Left ventricle myocardium superior (tissue), 1 donor: ENCODE measurements at places on chromosomes 13 and 19.

GRCh38 chr19:55433292-55433691 is 9.8 kb downstream of the SHISA7 start:
- no peak for DNase-seq

DNA sequence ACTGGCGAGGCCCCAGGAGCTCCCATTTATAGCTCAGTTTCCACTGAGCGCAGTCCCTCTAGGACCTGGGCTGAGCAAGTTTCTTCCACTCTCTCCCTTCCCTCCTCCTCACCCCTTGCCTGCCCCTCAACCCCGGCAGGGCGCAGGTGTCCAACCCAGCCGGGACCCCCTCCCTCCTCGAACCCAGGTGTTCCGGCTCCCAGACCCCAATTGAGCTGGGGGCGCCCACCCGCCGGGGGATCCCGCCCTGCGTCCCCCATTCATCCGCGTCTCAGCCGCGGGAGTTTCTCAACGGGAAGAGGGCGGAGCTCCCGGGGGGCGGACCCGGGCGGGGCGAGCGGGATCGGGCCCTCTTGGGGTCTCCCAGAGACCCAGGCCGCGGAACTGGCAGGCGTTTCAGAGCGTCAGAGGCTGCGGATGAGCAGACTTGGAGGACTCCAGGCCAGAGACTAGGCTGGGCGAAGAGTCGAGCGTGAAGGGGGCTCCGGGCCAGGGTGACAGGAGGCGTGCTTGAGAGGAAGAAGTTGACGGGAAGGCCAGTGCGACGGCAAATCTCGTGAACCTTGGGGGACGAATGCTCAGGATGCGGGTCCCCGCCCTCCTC is at the start of gene KIRREL2:
KIRREL2 (plus strand) TSS at position 366 of the 604 bp plus-strand sequence; CDS start at position 575, 209 bp downstream.
- no peak for DNase-seq

GRCh38 chr13:46131705-46132104 is 26.9 kb upstream of the CPB2 start:
- no peak for DNase-seq

- DNase-seq: no peak
Measured at GRCh38 chr13:30352121-30352520, 44.8 kb upstream of the KATNAL1 start.

GRCh38 chr13:51937320-51938290 is 73.6 kb downstream of the ATP7B start:
- DNase-seq: no peak

- no peak for DNase-seq
Measured at GRCh38 chr13:74289107-74289506, 154.9 kb upstream of the KLF12 start.

DNA sequence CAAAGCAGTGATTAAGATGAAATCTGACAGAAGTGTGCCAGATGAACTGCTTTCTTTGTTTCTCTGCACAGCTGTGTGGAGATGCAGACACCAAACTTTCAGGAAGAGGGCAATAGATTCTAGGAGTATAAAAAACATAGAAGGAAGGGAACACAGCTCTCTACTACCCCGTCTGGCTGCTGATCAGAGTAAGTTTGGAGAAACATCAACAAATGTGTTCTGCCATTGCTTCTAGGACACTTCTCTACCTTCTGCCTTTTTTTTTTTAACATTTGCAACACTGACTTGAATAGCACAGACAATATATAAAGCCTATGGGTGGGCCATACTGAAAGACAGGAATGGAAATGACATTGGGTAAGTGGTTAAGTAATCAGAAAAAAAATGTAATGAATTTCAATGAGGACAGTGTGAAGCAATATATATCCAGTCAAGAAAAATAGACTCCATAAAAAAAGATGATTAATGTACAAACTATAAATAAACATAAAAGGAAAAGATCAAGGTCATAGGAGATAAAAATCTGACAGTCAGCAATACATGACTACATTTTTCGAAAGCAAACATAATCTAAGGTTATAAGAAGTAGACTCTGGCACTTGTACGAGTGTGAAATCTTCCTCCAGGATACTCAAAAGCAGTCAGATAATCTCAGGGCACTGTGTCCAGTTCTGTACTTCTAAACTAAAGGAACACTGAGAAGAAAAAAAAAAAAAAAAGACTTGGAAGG is 21.4 kb downstream of the NUFIP1 start:
- DNase-seq: no peak

- no peak for DNase-seq
Measured at GRCh38 chr19:54731191-54731590, 6.9 kb downstream of the KIR3DL3 start.

- DNase-seq: peak; percentile 52
Measured at GRCh38 chr19:11578258-11579142, 1.1 kb upstream of the ACP5 start.

DNA sequence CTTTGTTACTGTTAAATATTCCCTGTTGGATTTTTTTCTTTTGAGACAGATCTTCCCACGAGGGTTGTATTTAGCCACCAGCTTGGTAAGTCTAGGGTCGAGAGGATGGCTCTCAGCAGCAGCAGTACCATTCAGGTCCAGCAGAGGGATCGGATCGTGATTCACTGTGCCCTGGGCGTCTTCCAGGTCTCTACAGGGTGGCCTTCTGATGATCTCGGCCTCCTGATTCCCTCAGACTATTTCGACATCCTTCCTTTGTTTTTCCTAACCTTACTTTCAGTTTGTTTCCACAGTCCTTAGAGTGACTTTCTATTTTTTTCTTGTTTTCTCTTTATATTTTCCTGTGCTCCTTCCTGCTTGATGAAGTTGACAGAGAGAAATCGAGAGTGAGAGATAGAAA is 1436.9 kb downstream of the UQCRFS1 start:
- DNase-seq: no peak

GRCh38 chr13:41985788-41986508 is 25.0 kb upstream of the VWA8 start:
- no peak for DNase-seq

DNA sequence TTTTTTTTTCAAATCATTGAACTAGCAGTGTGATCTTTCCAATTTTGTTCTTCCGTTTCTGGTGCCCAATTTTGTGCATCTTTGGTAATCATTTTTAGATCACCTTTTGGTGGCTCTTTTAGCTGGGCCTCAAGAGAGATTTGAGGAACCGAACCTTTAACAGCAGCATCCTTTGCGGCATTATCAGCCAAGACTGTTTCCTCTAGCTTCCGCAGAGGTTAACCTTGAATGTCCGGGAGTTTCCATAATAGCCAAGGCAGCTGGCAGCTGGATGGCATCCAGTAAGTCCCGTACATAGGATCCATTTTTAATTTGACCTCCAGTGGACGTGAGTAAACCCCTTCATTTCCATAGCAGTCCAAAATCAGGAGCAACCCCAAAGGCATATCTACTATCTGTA is 9.6 kb downstream of the IRGC start:
- DNase-seq: no peak

GRCh38 chr19:3345850-3346460 is 20.4 kb upstream of the NFIC start:
- DNase-seq: no peak

DNA sequence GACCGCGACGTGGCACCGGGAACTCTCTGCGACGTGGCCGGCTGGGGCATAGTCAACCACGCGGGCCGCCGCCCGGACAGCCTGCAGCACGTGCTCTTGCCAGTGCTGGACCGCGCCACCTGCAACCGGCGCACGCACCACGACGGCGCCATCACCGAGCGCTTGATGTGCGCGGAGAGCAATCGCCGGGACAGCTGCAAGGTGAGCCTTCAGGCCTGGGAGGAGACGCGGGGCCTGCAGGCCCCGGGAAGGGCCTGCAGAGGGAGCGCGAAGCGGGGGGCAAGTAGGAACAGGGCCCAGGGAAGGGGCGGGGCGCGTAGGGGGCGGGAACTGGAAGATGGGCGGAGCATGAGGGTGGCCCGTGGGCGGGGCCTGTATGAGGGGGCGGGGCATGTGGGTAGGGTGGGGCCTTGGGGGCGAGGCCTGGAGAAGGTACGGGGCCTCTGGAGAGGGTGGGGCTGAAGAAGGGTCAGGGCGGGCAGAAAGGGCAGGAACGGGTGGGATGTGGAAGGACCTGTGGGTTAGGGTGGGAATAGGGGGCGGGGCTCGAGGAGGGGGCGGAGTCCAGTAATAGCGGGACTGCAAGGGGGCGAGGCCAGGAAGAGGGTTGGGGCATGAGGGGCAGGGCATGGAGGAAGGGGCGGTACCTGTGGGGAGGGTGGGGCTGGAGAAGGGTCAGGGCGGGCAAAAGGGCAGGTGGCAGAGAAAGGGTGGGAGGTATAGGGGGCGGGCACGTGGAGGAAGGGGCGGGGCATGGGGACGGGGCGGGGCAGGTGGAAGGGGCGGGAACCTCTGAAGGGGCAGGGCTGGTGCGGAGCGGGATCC is 2.5 kb downstream of the CFD start:
- DNase-seq: peak; percentile 60

- DNase-seq: no peak
Measured at GRCh38 chr13:37621811-37622361, 23.3 kb upstream of the POSTN start.

- DNase-seq: no peak
Measured at GRCh38 chr13:112933649-112934048, 35.4 kb upstream of the MCF2L start.

DNA sequence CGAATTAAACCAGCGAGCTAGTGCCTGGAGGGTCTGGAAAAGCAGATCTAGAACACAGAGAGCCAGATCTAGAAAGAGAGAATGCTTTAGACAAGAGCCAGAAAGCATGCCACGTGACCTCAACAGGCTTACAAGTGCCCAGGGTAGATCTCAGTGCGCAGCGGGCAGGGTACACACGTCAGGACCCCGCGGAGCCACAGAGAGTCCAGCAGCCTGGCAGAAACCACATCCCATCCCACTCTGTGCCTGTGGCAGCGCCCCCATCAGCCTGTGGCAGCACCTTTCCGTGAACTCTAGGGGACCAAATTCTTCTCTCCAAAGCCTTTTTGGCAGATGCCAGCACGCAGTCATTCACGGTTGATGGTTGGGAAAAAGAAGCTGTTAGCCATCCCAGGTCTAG is 5.9 kb downstream of the ARHGEF1 start:
- DNase-seq: no peak

- DNase-seq: no peak
Measured at GRCh38 chr13:99749271-99750019, 222.1 kb downstream of the ZIC5 start.

DNA sequence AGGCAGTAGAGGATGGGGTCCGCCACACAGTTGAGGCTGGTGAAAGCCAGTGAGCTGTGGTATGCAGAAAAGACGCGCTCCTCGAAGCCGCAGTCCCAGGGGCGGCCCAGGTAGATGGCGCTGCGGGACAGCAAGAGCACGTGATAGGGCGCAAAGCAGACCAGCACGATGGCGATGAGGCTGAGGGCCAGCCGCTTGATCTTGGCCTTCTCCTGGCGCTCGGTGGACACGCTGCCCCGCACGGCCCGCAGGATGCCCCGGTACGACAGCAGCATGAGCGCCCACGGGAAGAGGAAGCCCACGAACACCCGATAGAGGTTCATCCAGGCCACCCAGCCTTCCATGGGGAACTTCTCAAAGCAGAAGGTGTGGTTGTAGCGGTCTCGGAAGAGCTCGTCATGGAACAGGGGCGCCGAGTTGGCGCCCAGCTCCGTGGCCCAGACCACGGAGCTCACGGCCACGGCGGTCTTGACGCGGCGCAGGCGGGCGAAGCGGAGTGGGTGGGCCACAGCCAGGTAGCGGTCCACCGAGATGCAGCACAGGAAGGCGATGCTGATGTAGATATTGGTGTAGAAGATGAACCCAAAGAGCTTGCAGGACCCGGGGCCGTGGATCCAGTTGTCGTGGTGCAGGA is 6.5 kb upstream of the OPA3 start:
- peak; percentile 63 for DNase-seq

DNA sequence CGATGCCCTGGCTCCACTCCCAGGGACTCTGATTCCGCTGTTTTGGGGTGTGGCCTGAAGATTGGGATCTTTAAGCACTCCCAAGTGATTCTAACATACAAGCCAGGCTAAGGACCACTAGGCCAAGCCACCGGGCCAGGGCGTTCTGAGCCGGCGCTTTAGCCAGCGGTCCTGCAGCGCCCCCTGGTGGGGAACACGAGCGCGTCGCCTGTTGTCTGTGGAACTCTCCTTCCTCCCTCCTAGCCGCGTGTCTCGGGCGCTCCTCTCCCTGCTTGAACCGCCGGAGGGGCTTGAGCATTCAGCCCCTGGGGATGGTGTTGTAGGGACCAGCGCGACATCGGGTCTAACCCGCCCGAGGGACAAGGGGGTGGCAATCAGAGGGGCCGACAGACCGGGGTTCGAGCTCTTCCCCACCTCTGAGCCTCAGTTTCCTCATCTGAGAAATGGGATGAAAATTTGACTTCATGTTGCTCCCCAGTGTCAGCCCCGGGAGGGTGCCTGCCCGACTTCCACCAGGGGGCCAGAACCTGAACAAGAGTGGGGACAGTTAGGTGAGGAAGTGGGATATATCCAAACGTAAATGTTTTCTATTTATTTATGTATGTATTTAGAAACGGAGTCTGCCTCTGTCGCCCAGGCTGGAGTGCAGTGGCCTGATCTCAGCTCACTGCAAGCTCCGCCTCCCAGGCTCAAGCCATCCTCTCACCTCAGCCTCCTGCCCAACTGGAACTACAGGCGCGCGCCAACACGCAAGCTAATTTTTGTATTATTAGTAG is 18.0 kb upstream of the PNMA8B start:
- peak; percentile 88 for DNase-seq

DNA sequence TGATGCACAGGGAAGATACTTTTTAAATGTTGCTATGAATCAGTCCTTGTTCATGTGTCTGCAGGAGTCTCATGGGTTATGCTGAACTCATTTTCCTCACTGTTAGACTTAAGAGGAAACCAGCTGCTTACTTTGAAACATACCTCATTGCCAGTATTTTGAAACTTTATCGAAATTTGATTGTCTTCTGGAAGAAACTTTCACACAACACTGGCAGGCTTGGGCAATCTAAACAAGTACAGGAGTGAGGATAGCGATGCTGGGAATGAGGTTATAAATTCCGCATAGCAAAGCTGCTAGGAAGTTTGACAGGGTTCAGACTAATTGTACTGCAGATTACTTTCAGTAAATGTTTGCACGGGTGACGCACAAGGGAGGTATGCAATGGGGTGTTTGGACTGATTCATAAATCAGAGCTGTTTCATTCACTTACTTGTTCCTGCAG is 245.7 kb downstream of the DNAJC15 start:
- DNase-seq: no peak

GRCh38 chr19:43300206-43300605 is 30.9 kb upstream of the PSG9 start:
- no peak for DNase-seq

GRCh38 chr19:48636859-48637448 is at the start of gene DBP:
DBP (minus strand) TSS chr19:48637379; CDS start chr19:48636994, 385 bp downstream.
- peak; percentile 78 for DNase-seq

DNA sequence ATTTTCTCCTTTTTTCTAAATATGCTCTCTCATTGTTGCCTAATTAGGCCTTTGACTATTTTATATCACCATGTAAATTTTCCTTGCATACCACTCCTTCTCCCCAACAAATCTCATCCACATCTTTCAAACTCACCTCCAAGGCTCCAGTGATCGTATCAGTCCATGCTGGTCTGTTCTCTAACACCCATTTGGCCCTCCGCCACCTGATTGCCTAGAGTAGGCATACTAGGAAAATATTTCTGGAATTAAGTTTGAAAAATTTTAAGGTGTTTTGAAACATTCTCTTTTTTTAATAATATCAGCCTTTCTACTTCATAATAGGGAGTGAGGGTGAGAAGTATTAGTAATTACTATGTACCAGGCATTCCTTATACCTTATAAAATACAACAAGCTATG is 473.9 kb downstream of the FGF9 start:
- DNase-seq: no peak
